ENCODE measurements at places on chromosomes 6 and 20. TPM values are rescaled to one million over a fixed set of nuclear protein-coding genes. Genes with fewer than 3 reads are reported as not detected.
A peak's percentile ranks its signal among the peaks of the same experiment; 100 is the strongest.

DNA sequence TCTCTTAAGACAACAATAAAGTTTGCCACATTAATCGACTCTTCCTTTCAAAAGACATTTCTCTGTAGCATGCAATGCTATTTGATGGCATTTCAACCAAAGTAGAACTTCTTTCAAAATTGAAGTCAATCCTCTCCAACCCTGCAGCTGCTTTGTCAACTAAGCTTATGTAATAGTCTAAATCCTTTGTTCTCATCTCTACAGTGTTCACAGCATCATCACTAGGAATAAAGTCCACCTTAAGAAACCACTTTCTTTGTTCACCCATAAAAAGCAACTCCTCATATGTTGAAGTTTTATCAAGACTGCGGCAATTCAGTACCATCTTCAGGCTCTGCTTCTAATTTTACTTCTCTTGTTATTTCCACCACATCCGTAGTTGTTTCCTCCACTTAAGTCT, 11.5 kb upstream of the BLOC1S5 start:
- DNase-seq: no peak

- no peak for DNase-seq
Observed at GRCh38 chr6:23566418-23566817, 559.6 kb upstream of the NRSN1 start.

DNA sequence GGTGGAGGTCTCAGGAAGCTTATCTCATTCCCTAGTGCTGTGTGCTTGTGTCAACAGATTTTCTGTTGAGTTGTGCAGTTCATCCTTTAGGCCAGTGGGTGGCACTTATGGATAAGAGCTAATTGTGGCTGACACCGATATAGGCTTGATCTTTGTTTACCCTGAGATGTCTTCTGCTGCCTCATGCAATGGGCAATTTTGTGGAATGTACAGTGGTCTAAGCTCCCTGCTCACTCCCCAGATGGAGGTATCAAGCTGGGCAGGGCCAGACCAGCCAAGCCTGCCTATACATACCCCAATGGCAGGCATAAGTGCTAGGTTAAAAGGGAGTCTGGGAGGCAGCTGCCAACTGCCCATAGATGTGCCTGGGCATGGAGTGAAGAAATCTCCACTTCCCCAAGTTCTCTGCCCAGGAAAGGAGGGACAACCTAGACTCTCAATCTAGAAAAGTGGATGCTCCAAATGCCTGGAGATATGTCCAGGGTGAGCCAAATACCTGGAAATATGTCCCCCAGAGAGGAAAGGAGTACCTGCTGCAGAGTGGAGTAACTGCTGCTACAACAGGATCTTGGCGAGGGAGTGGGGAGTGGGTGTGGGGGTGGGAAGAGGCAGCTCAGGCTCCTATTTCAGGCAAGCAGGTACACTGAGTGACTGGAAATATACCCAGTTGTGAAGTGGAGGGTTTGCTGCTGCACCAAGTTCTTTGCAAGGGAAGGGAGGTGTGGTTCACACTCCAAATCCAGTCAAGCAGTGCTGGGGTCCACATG, 53.2 kb upstream of the ARG1 start:
- DNase-seq: peak; percentile 26

- DNase-seq: no peak
Observed at GRCh38 chr20:20524756-20525155, 156.9 kb downstream of the INSM1 start.

GRCh38 chr6:130994319-130995097, 68.5 kb downstream of the EPB41L2 start:
- no peak for DNase-seq

DNA sequence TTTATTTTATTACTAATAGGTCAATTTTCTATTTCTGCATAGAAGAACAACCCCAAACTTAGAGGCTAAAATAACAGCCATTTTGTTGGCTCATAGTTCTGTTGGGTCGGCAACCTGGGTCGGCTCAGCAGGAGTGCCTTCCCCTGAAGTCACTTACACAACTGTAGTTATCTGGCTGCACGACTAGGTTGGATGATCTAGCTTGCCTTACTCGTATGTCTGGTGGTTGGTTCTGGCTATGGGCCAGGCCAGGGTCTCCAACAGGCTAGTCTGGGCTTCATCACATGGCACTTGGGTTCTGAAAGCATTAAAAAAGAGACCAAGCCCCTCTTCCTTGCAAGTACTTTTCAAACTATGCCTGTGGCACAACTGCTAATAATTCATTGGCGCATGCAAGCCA, 53.5 kb downstream of the STXBP5 start:
- no peak for DNase-seq

DNA sequence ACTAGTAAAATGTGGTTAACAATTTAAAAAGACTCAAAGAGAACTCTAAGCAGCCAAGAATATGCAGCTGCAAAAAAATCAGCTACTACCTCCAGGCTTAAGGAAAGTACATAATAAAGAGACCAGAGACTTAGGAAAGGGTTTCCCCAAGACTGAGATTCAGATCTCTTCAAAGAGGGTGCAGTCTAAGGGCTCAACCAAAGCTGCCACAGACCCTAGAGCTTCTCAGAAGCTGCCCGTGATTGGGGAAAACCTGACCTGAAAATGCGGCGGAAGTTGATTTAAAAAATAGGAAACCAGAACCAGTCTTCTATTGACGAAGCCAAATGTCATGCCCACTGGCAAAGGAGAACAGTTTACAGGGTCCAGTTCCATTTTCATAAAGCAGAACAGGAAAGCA, 516.8 kb upstream of the MARCKS start:
- DNase-seq: no peak

DNA sequence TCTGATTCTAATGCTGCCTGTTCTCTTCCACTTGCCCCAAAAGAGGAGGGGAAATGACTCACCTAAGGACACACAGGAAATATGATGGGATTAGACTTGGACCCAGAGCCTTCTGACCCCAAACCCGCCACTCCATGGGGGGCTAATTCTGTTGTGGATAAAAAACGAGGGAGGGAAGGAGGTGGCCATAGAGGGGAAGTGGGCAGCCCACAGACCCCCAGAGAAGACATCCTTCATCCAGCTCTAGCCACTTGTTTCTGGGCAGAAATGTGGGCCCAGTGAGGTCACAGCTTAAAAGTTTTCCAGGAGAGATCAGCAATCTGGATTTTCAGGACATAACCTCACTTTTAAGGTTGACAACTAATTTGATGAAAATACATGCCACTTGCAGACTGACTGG, 202.1 kb downstream of the ANKRD60 start:
- no peak for DNase-seq

- no peak for DNase-seq
Observed at GRCh38 chr6:155850408-155850841, 394.8 kb upstream of the NOX3 start.

DNA sequence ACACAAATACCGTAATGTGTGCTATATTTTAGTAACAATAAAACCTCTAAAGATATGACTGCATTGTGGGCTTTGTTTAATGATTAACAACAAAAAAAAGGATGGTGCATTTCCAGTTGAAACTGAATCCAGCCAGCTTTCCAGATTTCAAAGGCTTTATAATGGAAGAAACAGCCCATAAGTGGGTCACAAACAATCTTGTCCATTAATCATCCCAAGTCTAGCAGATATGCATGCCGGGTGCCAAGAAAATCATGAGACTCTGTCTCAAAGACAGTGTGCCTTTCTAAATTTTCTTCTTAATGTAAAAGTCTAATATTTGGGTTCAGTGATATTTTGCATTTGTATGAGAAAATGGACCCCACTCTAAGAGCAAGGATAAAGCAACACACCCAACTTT, 20.6 kb upstream of the LAMP5 start:
- no peak for DNase-seq

GRCh38 chr6:34237722-34238584, 1.3 kb downstream of the HMGA1 start:
- DNase-seq: peak; percentile 80

GRCh38 chr20:50001784-50002311, 19.1 kb downstream of the SNAI1 start:
- no peak for DNase-seq

DNA sequence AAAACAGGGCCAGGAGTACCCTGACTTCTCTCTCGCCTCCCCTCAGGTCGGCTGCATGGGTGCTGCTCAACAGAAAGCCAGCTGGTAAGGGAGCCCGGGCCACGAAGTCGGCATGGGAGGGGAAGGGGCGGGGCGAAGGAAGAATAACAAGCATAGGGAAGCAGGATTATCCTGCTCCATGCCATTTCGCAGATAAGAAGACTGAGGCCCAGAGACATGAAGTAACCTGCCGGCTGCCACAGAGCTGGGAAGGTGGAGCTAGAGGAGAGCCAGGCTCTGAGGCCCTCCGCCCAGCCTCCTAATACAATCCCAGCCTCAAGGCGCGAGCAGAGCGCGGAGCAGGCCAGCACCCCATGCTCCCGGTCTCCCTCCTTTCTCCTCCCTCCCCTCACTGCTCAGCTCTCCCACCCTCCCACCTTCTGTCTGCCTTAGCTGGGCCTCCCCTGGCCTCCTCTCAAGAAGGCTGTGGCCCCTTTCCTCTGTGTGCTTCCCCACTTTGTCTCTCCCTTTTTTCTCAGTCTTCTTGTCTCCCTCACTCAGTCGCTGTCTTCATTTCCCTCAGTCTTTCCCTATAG, 13.2 kb upstream of the HMGA1 start:
- DNase-seq: no peak

Gene ULBP2
- total RNA-seq: 0.18 TPM

Gene POU5F1
- 0.59 TPM for total RNA-seq

Gene AURKA
- 130 TPM for total RNA-seq

Gene DEFB116
- total RNA-seq: not detected

Gene RAB32
- 0.50 TPM for total RNA-seq

Gene RBBP9
- 23.8 TPM for total RNA-seq

Gene TREML2
- 2.0 TPM for total RNA-seq

Gene UBD
- 0.54 TPM for total RNA-seq

Gene MCUR1
- total RNA-seq: 27.4 TPM

Gene OVOL2
- total RNA-seq: not detected
